ENCODE measurements at places on chromosomes 3 and 15. TPM values are rescaled to one million over a fixed set of nuclear protein-coding genes. Genes with fewer than 3 reads are reported as not detected.

KLF15 gene
- 26.5 TPM for total RNA-seq

LDHAL6B gene
- not detected for total RNA-seq

GRCh38 chr15:71259866-71260265 lies 144.6 kb downstream of the THSD4 start:
- H3K36me3 ChIP-seq = no peaks in the 10 kb centered on the region
- H3K27me3 ChIP-seq = no peaks in the 10 kb centered on the region
- no peak overlapping the region for H3K4me3 ChIP-seq
- H3K27ac ChIP-seq = no peak overlapping the region
- no peak for DNase-seq

DNA sequence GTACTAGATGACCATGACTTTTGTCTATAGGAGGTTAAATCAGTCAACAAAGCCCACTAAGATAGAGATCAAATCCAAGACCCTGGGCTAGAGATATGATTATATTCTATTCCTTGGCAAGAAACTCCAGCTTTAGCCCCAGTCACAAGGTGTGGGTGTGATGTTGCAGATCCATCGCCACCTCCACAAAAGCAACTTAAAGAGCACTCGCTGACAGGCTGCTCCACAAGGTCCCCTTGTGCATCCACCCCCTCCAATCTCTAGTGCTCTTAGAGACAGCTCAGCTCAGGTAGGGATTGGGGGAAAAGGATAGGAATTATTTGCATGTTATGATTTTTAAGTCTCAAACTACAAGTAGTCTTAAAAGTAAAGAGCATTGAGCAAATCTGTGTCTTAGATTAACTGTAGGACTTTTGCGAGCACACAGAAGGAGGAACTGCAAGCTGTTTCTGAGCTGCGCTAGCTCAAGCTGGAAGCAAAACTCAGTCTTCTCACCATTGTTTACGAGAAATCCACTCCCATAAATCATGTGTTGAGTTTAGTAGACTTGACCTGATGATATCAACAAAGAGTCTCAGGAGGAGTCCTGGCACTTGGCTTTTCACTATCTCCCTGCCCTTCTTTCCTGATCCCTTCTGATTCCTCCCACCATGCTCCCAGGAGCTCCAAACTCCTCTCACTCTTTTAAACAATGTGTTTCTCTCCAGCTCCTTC lies 177.6 kb downstream of the STAC start:
- no peaks in the 10 kb centered on the region for H3K36me3 ChIP-seq
- no peak overlapping the region for H3K27ac ChIP-seq
- no peaks in the 10 kb centered on the region for H3K27me3 ChIP-seq
- H3K4me3 ChIP-seq = no peak overlapping the region
- DNase-seq = no peak

GRCh38 chr15:33618350-33618749 lies 307.6 kb downstream of the RYR3 start:
- no peak overlapping the region for H3K4me3 ChIP-seq
- no peak overlapping the region for H3K27ac ChIP-seq
- no peaks in the 10 kb centered on the region for H3K27me3 ChIP-seq
- no peaks in the 10 kb centered on the region for H3K36me3 ChIP-seq
- H3K4me1 ChIP-seq = no peaks in the 10 kb centered on the region
- DNase-seq = no peak

GRCh38 chr3:56855856-56856512 lies 54.2 kb upstream of the ARHGEF3 start:
- H3K27ac ChIP-seq = no peak overlapping the region
- no peak for DNase-seq
- H3K4me1 ChIP-seq = no peaks in the 10 kb centered on the region
- no peaks in the 10 kb centered on the region for H3K27me3 ChIP-seq
- H3K4me3 ChIP-seq = no peak overlapping the region

DNA sequence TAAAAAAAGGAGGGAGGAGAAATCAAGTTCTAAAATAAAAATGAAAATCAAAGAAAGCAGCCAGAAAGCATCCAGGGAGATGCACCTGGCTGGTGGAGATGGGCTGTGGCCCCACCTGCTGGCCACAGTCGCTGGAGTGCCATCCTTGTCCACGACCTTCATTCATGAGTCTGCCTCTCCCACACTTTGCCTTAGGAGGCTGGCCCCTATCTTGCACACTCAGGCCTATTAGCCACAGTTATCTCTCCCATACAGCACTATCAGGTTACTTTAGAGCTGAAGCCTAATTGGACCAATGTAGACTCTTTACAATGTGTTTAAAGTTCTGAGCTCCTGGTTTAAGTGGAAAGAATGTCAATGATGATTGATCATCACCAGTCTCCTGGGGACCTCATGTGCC lies 392.0 kb upstream of the RORA start:
- no peaks in the 10 kb centered on the region for H3K27me3 ChIP-seq
- H3K36me3 ChIP-seq = no peaks in the 10 kb centered on the region
- no peaks in the 10 kb centered on the region for H3K4me1 ChIP-seq

Data from pancreas (tissue), 10 donors.